ENCODE measurements at places on chromosomes 6 and 20.

- no peak for DNase-seq
Observed at GRCh38 chr6:126475449-126475848, 135.5 kb downstream of the CENPW start.

GRCh38 chr6:31762878-31763618, 592 bp downstream of the SAPCD1 start:
- no peak for DNase-seq

- no peak for DNase-seq
Observed at GRCh38 chr6:14068623-14069022, 48.9 kb upstream of the CD83 start.

- DNase-seq: no peak
Observed at GRCh38 chr6:112906726-112907125, 559.6 kb downstream of the RFPL4B start.

DNA sequence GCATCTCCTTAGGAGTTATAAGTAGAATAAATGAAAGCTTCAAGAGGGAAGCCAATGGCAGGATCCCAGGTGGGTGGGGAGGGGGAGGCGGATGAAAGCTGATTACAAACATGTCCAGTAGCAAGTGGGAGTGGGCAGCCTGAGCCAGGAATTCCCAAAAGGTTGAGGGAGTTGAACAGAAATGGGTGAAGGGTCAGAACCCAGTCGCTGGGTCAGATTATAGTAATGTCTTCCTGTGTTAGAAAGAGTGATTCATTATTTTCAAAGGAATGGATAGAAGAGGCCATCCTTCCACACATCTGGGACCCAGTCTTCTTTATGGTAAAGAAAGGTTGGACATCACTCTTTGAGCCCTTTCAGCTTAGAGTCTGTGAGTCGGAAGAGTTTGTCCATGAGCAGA, 41.0 kb upstream of the FAM50B start:
- no peak for DNase-seq

DNA sequence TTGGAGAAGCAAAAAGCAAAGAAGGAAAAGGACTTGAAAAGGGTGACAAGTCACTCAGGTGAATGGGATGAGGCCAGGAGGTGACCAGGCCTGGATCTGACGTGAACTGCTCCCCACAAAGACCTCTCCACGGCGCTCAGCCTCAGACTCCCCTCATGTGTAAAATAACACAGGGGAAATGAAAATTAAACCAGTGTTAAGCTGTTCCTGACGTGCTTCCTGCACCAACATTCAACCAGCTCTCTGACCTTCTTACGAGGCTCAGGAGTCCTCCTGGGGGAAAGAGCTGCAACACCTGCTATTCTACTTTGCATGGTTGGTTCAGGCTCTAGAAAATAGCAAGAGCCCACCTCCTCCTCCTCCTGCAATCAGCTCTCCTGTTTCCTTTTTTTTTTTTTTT, 256.7 kb downstream of the ATXN1 start:
- DNase-seq: no peak

DNA sequence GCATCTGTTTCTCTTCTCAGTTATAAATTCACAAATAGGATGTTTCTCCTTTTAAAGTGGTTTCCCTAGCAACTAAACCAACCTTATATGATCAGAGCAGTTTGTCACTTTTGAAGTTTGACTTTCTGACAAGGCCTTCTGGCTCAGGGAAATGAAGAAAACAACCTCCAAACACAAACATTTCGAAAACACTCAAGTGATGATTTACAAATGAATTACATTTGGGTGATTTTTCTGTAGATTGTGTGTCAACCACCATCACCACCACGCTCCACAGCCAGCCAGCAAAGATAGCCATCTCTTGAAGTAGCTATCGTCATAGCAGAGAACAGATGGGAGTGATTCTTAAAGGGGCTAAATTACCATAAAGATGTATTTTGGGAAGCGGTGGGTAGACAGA, 16.5 kb upstream of the MLIP start:
- no peak for DNase-seq

DNA sequence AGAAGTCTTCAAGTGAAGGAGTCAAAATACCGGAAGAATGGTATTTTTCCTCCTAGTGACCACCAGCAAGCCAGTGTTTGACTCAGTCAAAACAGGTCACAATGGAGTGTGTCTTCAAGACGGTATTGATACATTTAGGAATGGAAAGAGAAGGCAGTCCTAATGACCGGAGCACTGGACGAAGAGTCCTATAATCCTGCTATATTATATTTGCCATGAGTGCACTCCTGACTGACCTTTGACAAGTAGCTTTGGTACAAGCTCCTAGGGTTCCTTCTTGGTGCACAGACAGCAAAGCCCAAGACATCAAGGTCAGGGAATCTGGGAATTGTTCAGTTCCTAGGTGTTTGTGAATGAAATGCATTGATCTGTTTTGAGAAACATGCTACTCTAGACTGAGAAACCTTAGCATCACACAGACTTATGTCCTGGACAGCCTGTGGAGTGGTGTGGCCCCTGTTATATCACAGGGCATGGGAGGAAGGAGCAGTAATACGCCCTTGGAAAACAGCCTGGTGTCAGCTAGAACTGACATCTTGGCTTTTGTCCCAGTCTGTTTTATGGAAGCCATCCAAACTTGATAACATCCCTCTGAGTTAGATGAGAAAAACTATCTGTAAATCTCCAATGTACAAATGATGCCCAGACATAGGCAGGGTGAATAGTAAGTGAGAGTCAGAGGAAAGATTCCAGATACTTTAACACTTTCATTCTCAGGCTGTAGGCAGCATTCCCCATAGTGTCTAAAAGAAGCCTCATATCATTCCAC, 18.5 kb downstream of the NOX3 start:
- no peak for DNase-seq

GRCh38 chr6:56314683-56315523, 67.5 kb upstream of the COL21A1 start:
- peak; percentile 30 for DNase-seq
